ENCODE measurements at places on chromosomes 12 and 14. TPM values are rescaled to one million over a fixed set of nuclear protein-coding genes. Genes with fewer than 3 reads are reported as not detected.

Gene GYS2
- polyA plus RNA-seq = not detected

Gene EFS
- polyA plus RNA-seq = 74.9 TPM

Gene LRRC43
- polyA plus RNA-seq = 1.7 TPM

DNA sequence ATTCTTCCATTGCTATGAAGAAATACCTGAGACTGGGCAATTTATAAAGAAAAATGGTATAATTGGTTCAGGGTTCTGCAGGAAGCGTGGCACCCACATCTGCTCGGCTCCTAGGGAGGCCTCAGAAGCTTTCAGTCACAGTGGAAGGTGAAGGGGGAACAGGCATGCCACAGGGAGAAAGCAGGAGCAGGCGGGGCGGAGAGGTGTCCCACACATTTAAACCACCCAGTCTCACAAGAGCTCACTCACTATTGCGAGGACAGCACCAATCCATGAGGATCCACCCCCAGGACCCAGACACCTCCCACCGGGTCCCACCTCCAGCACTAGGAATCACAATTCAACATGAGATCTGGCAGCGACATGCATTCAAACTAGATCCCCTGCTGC lies 56.0 kb upstream of the C14orf180 start:
- no peak for DNase-seq

GRCh38 chr14:57533214-57533613 lies 39.6 kb upstream of the CCDC198 start:
- DNase-seq = peak; percentile 45

GRCh38 chr14:47715330-47715729 lies 39.9 kb upstream of the MDGA2 start:
- DNase-seq = no peak

DNA sequence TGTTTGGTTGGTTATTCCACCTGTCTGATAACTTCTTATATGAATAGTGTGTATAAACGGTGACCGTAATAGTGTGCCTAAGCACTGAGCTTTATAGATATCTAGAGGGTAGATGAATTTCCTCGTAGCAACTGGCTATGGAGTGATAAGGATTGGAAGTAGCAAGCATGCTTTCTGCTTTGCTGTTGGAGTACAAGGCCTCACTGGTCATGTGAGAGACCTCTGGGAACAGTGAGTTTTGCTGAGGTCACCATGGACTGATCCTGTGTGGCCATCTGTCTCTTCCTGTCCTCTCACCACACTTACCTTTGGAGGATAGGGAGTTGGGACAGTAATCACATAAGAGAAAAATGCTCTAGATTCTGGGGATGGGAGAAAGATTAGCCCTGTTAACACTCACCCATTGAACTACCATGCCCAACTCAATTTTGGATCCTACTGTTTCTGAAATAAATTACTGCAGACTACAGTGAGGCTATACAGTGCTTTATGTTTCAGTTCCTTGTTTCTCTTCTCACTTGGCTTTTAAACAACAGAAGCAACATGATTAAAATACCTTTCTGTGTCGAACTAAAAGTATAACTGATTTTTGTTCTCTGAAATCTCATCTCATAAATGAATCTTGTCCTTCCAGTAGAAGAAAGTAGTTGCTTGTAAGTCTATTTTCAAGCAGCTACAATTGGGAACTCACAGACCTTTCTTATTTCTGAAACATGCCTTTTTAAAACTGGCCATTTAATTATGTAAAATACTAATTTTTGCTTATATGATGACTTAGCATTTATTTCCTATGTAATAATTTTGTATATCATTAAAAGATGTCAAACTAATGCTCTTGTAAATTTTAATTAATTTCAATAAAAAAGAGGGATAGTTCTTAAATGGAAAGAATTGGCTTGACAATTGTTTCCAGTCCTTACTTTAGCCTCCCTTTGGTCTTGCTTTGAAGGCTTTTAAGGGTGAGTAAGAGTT lies 8.3 kb downstream of the TMX1 start:
- DNase-seq = no peak

- no peak for DNase-seq
Measured at GRCh38 chr12:92762773-92763172, 60.0 kb downstream of the PLEKHG7 start.

GRCh38 chr12:116563262-116563661 lies 4.1 kb downstream of the MAP1LC3B2 start:
- DNase-seq = no peak

DNA sequence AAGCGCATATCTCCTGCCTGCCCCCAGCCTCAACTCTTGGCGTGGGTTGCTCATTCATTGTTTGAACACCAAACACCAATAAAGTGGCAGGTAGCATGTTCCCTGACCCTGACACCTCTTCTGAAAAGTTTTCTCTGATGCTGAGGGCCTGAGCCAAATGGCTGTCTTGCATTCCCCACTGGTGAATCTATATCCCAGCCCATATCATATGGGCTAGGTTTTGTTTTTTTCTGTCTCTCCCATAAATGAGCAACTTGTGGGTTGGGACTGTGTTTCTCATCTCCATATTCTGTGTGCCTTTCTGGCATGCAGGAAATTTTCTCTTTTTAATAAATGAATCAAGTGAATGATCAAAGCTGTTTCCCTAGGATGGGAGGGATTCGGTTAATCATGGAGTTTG lies 5.0 kb downstream of the MYO1A start:
- DNase-seq = no peak

GRCh38 chr12:14810953-14811483 lies 3.0 kb downstream of the SMCO3 start:
- DNase-seq = no peak

GRCh38 chr14:92507174-92507768 lies 6.3 kb upstream of the RIN3 start:
- DNase-seq = no peak

Measured in brain (organoid and tissue), 16 donors.